ENCODE measurements at places on chromosomes 16 and 17.
A peak's percentile ranks its signal among the peaks of the same experiment; 100 is the strongest.

- no peak for DNase-seq
Measured at GRCh38 chr17:67461876-67462275, 84.8 kb downstream of the PITPNC1 start.

DNA sequence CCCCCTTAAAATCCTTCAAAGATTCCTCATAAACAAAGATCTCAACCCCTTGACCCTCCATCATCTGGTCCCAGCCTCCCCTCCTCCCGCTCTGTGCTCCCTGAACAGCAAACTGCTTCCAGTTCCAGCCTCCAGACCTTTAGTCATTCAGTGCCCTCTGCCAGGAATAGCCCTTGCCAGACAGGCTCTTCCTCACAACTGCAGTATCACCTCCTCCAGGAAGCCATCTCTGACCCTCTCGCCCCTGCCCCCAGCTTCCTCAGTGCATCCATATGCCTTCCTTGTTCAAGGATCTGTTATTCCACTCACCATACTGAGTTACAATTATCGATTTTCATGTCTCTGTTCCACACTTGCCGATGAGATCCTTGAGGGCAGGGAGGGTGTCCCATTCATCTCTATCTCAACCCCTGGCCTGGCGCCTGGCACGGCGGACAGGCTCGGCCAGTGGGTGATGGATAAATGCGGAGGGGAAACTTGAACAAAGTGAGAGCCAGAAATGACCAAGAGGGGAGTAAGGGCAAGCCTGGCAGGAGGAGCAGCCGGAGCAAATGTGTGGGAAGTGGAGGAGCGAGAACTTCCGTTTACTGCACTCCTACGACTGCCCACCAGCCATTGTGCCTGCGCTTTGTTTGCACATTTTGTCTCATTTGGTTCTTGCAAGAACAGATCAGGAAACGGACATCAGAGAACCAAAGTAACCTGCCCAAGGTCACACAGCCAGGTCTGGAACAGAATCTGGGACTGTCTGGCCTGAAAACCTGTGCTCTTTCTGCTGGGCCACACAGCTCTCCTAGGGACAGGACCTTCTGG, 2.0 kb upstream of the NXPH3 start:
- no peak for DNase-seq

- DNase-seq = no peak
Measured at GRCh38 chr17:2405247-2405926, 4.5 kb upstream of the MNT start.

DNA sequence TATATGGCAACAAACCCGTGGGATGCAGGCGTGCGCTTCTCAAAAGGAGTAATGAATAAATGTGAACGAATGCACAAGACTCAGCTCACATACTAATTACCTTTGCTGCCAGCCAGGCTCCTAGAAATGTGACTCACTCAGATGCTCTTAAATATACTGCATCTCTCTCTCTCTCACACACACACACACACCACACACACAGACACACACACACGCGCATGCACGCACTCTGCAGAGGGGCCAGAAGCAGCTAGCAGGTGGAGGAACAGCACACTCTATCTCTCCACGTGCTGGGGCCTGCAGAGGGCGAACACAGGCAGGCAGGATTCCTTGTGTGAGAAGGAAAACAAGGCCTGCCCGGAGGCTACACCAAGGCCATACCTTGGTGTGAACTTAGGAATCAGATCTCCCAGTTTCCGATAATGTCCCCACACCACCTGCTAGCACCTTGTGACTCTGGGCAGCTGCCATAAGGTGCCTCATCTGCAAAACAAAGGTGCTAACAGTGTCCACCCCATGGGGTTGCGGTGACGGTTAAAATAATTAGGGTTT, 5.3 kb downstream of the GPRC5B start:
- peak; percentile 11 for DNase-seq

- DNase-seq = no peak
Measured at GRCh38 chr16:26231647-26232046, 539.9 kb downstream of the HS3ST4 start.

- DNase-seq = no peak
Measured at GRCh38 chr16:2719328-2720063, 528 bp downstream of the PRSS27 start.

DNA sequence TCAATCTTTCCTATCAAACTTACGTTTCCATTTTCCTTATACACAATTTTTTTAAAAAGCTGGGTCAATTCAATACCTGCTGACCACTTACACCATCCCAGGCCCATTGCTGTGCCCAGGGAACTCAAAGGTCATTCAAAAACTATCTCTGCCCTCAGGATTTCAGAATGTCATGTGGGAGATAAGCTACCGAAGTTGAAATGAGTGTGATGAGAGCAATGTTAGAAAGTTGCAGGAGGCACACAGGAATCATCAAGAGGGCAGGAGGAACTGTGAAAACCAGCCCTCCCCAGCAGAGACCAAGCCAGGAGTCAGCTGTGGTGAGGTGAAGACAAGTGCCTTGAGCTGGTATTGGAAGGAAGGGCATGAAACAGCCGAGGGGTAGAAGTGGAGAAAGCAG, 195.9 kb downstream of the HS3ST3A1 start:
- no peak for DNase-seq

- no peak for DNase-seq
Measured at GRCh38 chr17:81899514-81900166, 2.4 kb upstream of the NPB start.

DNA sequence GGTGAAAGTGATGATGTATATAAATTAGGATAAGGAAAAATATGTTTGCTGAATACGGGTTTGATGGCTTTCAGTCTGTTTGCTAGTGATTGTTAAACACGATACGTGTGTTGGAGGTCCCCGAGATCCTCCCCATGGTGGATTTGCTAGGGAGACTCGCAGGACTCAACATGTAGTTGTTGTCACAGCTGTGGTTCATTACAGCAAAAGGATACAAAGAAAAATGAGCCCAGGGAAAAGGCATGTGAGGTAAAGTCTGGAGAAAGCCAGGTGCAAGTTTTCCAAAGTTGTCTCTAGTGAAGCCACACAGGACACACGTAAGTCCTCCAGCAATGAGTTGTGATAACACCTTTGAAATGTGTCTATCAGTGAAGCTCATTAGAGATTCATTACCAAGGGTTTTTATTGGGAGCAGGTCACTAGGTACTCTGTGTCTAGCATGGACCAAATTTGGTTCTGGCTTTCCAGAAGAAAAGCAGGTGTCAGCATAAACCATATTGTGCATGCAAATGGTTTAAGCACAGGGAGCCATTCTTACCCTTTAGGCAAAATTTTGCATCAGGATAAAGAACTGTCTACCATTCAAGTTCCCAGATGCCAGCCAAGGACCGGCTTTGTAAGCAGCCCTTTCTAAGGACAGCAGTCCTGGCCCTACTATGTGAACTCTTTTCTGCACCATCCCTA, 215.2 kb upstream of the WSCD1 start:
- DNase-seq = no peak

- DNase-seq = no peak
Measured at GRCh38 chr16:13956635-13957196, 36.8 kb downstream of the ERCC4 start.

GRCh38 chr17:77214743-77215142, 74.0 kb downstream of the SEC14L1 start:
- no peak for DNase-seq

- no peak for DNase-seq
Measured at GRCh38 chr17:75854101-75854748, 910 bp downstream of the WBP2 start.

DNA sequence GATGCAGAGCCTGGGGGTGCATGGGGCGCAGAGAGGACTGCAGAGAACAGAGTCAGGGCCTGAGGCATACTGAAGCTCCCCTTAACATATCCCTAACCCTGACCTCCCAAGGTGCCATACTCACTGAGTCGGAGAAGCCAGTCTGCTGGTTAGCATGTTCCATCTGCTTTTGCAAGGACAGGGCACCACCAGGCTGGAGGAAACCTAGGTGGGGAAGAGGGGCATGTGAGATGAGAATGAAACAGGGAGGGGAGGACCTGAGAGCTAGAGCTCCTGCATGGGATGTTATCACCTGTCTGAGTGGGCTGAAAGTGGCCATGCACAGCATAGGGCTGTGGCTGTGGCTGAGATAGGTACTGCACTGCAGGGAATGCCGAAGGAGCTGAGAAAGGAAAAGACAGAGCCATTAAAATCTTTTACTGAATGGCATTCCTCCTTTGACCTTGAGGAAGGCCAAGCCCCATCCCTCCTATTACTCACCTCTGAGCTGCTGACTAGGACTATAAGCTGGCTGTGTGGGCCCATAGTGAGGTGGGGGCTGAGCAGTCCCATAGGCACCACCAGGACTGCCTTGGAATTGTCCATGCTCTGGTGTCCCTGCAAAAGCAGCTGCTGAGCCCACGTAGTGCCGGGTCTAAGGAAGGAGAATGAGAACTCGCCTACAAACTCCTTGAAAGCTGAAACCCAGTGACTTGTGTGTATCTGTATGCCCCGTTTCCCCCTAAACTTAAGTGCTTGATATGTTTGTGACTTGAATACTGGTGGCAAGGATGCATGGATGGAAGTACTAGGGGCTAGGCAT, 1.9 kb downstream of the GPS2 start:
- DNase-seq = no peak

GRCh38 chr17:42868338-42868737, 17.3 kb downstream of the AOC3 start:
- no peak for DNase-seq

DNA sequence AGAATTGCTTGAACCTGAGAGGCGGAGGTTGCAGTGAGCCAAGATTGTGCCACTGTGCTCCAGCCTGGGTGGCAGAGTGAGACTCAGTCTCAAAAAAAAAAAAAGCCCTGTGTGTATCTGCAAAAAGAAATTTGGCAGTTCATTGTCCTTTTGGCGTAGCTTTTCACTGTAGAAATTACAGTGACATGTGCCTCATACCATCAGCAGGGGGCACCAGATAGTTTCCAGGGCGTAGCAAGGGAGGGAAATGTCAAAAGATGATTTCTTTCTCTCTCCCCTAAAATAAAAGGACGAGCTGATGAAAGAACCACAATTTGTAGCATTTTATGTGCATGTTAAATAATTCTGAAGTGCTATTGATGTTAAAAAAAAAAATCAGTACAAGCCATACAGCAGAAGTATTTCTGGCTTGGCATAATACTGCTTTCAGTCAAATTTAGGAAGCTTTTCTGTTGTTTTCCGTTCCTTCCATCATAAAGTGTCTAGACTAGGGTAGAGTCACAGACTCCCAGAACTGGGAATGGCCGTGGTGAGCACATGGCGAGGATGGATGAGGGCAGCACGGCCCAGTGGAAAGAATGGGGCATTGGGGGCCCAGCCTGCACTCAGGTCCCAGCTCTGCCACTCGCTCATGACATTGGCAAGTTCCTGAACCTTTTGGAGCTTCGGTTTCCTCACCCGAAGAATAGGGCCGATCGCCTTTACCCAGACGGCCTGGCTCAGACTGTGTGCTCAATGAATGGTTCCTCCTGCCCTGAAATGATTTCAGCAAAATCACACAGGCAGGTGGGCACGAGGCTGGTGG, 59.8 kb upstream of the RPH3AL start:
- peak; percentile 50 for DNase-seq

- DNase-seq = no peak
Measured at GRCh38 chr16:3868556-3868955, 12.0 kb downstream of the CREBBP start.

- DNase-seq = no peak
Measured at GRCh38 chr17:61570118-61570517, 20.9 kb downstream of the NACA2 start.

DNA sequence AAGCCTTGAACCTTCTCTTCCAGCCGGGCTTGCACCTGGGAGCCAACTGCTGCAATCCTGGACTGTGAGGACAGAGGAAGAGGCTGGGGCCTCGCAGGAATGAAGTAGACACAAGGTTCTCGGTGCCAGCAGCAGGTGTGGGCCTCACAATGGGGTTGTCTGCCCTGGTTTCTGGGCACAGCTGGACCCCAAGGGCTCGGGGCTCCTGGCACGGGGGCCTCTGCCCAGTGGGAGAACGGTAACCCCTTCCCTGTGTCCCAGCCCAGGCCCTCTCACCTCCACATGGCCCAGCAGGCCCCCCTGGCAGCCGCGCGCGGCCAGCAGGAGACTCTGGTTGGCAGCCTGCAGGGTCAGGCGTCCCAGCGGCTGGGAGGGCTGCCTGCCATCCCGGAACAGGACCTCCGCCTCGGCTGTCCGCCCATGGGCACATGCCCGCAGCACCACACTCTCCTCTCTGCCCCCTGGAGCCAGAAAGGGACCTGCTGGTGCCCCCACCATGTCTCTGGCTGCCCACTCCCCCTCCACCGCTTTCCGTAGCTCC, 46.9 kb downstream of the RMI2 start:
- no peak for DNase-seq

DNA sequence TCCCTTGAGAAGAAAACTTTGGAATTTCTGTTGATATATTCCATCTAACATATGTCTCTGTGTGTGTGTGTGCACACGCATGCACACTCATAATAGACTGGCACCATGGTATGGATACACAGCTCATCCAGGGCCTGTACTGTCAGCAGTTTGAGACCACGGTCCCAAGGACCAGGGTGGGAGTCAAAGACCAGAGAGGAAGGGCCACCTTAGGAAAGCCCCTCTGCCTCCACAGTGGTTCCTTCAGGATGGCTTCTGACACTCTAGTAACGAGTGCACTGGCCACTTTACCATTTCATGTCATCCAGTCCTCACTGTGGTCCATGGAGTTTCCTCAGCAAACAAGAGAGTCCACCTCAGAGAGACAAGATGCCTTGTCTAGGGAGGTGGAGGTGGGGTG, 81.8 kb downstream of the PLD6 start:
- no peak for DNase-seq

DNA sequence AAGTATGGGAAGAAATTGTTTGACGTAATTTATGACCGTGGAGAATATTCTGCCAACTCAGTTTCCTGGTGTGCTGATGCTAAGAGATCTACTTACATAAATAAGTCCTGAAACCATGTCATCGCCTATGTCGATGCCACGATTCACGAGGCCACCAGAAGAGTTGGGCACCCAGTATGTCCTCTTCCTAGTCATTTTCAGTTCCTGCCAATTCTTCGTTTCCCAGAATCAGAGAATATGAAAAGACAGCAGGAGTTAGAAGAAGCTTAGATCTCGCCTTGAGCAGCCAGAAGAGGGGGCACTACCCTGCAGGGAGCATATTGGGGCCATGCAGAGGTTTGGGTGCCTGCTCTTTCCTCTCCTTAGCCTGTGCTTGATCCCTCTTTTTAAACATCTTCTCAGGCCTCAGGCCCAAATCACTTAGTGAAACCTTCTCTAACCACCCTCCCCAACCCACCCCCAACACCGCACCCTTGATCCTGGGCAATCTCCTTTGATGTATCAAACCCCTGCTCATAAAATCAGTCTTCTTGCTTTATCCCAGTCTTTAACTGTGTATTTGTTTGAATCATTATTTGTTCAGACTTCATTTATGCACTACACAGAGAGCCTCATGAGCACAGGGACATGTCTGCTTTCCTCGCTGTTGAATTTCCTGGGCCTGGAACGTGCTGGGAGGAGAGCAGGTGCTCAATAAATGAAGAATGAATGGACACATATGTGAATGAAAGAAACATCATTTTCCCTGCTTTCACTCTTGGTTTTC, 12.2 kb upstream of the LONP2 start:
- peak; percentile 4 for DNase-seq

- DNase-seq = no peak
Measured at GRCh38 chr17:81838753-81839255, 4.0 kb upstream of the PPP1R27 start.
